ENCODE measurements at places on chromosomes 13 and 19.

DNA sequence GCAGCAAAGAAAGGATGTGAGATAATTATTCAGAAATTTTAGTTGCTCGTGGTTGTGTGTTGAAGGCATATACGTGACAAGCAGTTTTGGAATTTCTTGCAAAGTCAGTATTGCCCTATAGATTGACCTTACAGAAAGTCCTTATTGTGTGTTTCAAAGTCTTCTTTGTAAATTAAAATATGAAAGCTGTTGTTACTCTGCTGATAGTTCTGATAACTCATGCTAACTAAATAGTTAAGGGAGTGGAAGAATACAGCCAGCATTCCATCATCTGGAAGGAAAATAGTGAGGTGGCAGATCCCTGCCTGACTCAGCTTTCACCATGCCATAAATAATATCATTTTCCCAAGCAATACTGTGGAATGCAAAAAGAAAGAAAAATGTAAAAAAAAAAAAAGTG is 27.2 kb downstream of the WASF3 start:
- DNase-seq, result no peak

DNA sequence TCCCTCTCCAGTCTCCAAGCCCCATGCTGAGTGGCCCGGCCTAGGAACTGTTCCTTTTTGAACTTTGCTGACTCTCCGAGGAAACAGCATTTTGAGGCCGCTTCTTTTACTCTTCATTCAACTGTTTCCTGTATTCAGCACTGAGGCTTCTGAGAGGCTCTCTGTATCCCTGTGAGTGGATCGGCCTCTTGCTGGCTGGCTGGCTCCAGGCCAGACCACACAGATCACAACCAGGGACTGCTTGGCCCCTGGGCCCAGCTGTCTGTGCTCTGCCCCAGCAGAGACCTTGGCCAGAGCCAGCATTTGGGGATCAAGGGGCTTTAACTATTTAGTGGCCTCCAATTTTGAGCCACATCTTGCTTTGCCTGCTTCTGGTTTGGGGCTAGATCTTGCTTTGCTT is 75.6 kb upstream of the KL start:
- no peak for DNase-seq

GRCh38 chr13:34914416-34914815 is 27.7 kb upstream of the NBEA start:
- no peak for DNase-seq

DNA sequence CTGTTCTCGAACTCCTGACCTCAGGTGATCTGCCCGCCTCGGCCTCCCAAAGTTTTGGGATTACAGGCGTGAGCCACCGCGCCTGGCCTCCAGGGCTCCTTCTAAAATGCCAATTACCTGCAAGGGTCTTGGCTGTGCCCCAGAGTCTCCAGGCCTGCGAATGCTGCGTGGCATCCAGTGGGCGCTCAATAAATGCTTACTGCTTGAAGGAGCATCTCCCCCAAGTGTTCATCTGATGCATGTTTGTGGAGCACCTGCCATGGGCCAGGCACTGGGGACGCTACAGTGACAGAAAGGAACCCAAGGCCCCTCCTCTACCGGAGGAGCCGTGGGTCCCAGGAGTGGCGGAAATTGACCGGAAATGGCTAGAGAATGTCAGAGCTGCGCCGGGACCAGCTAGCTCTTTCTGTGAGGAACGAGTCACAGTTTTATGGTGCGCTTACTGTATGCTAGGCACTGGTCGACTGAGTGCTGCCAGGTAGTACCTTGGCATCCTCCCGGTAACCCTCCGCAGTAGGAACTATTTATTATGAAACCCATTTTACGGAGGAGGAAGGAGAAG is 14.2 kb downstream of the ANKRD24 start:
- no peak for DNase-seq

- DNase-seq, result no peak
Observed at GRCh38 chr19:19004144-19004543, 29.2 kb downstream of the SUGP2 start.
